ENCODE measurements at places on chromosomes 4 and X. TPM values are rescaled to one million over a fixed set of nuclear protein-coding genes. Genes with fewer than 3 reads are reported as not detected.

DNA sequence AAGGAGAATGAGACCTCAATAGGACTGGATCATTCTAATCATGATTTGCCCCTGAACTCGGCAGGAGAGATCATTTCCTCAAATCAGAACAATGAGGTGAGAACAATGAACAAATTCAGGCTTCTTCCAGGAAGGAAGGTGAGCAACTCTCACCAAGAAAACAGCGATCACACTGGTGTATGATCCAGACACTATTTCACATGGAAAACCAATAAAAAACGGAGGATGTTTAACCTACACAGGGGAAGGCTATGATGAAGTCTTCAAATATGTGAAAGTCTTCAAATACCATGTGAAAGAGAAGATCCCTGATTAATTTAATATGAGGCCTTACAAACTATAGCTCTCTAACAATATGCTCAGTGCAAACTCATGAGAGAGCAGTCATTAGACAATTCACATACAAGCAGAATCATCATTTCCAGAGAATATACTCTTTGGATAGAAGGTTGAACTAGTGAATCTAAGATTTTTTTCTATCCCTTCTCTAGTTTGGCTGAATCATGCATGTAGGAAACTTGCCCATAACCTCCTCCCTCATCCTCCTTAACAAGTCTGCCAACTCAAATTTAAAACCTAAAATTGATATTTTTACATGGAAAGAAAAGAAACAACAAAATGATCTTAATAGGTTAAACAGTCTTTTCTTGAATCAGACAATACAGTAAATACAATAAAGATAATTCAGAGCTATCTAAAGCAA, 122.5 kb downstream of the ADAMTS3 start:
- DNase-seq: no peak

GRCh38 chr4:47736555-47736954, 101.3 kb downstream of the CORIN start:
- DNase-seq: no peak

The GAGE1 gene
- not detected for total RNA-seq

The TEX13C gene
- not detected for total RNA-seq

DNA sequence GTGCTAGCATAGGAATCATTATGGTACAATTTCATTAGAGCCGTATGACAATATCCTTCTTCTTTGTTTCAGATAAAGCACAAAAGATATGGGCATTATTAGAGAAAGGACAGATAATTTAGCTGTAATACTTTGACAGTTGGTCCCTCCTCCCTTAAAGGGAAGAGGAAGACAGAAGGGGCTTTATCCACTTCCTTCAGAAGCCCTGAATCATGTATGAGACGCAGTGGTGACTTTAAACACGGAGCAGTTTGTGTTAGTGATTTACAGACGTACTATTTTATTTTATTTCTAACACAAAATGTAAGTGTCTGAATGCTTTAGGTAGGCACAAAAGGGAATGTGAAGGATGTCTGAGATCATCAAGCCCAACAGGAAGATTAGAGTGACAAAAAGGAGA, 467.7 kb downstream of the IL15 start:
- DNase-seq: no peak

Data from aorta (tissue), 5 donors.